ENCODE measurements at places on chromosomes 6 and 20. TPM values are rescaled to one million over a fixed set of nuclear protein-coding genes. Genes with fewer than 3 reads are reported as not detected.

GFRAL gene
- not detected for total RNA-seq

DNA sequence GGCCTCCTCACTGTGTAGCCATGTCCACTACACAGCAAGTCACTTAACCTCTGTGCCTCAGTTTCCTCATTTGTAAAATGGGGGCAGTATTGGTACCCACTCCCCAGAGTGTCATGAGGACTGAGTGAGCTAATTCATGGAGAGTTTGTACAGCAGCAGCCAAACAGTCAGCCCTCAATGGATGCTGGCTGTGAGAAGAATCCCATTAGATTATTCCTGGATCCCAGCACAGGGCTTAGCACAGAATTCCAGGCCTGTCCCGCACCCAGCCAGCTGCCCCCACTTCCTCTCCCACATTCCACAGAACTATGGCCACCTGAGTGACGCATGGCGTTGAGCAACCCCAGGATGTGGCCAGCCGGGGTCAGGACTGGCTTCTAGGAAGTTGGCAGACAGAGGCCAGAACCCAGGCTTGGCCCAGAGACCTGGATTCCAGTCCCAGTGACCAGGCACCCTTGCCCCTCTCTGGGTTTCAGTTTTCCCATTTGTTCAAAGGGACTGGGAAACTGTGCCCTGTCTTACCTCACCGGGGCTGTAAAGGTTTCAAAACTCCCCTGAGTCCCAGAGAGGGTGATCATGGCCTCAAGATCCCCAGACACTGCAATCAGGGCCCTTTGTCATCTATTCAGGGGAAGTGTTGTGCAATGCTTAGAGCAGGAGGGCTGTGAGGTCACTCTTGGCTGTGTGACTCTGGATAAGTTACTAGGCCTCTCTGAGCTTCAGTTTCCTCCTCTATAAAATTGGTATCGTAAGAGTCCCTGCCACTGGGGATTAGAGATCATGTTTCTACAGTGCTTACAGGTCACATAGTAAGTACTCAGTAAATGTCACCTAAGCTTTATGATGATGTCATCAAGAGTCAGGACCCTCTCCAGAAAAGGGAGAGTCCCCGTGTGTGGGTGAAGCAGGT, 3.0 kb upstream of the TGM2 start:
- DNase-seq, result peak; percentile 93

DNA sequence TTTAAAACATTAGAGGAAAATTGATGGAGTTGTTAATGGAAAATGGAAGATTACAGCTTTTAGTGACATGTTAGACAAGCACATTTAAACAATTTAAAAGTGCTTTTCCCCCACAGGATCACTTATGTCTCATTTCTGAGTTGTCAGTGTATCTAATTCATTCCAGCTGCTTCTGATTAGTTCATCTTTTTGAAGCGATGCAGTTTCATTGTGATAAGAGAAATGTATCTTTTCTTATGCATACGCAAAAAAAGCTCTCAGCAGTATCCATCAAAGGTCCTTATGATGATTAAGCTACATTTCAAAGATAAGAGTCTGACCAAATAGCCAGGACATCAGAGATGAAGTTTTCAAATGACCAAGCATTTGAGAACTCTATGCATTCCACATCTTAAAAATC, 572.6 kb upstream of the SYNCRIP start:
- DNase-seq, result no peak

DNA sequence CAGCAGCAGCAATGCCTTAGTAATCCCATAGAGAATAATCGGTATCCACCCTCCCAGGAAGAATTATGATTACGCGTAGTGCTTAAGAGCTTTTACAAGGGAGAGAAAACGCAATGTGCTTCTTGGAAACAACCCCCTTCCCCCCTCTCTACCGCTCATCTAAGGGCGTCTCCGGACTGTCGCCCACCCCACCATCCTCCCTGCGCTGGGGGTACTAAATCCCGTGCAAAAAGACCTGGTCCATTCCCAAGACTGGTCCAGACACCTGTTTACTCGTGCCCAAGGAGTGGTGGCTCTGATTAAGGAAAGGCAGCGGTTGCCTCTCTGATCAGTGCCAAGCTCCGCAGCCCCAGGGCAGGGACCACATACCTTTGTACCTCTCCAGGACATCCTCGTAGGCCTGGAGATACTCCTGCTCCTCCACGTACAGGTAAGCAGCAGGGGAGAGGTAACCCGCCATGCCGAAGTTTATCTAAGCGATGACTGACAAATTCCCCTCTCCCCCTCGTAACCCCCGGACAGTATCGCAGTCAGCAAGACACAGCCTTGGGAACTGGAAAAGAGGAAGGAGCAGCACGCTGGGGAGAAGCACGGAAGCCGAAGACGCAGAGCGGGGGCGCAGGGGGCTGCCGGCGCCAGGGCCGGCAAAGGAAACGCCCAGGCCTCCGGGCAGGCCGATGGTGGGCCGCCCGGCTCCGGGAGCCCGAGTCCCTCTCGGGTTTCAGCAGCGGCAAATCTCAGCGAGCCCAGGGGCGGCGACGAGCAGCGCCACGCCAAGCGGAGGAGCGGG, 112.0 kb upstream of the BEND6 start:
- peak; percentile 40 for DNase-seq

IL17F gene
- not detected for total RNA-seq

- no peak for DNase-seq
Observed at GRCh38 chr6:152977556-152977955, 5.3 kb downstream of the FBXO5 start.

- no peak for DNase-seq
Observed at GRCh38 chr6:4965562-4966389, 38.1 kb downstream of the RPP40 start.

- no peak for DNase-seq
Observed at GRCh38 chr6:159977255-159977903, 8.5 kb downstream of the IGF2R start.

DNA sequence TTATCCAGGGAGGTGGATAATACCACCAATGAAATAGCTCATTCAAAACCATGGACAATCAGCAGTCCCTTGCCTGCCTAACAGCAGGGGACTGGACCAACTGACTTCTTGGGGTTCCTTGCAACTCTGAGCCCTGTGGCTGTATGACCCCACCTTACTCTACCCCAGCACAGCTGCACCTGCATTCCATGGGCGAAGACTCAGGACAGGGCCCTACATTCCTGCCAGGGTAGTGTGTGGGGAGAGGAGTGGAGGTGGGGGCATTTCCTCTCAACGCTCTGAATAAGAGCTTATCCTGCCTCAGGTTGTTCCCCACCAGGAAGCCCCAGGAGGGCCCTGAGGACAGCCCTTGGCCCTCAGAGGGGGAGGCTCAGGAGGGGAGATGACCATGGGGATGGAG, 30.8 kb upstream of the HMGA1 start:
- DNase-seq, result no peak

HTR1B gene
- not detected for total RNA-seq

GRCh38 chr6:21609881-21610329, 16.4 kb downstream of the SOX4 start:
- DNase-seq, result no peak

- no peak for DNase-seq
Observed at GRCh38 chr6:8858854-8859331, 423.5 kb upstream of the SLC35B3 start.

- DNase-seq, result no peak
Observed at GRCh38 chr6:46979206-46979605, 57.5 kb upstream of the ADGRF5 start.

DNA sequence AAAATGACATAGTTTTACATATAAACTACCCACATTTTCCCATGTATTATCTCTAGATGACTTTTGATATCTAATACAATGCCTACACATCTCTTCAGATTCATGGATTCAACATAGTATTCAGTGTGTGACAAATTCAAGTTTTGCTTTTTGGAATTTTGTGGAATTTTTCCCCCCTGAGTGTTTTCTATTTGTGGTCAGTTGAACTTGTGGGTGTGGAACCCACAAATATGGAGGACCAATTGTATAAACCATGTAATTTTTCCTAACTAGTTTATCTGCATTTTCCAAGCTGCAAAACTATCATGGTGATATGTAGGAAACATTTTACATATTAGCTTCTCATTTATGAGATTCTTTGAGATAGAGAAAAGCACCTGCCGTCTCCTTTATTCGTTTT, 374.3 kb upstream of the SOX4 start:
- DNase-seq, result no peak

DNA sequence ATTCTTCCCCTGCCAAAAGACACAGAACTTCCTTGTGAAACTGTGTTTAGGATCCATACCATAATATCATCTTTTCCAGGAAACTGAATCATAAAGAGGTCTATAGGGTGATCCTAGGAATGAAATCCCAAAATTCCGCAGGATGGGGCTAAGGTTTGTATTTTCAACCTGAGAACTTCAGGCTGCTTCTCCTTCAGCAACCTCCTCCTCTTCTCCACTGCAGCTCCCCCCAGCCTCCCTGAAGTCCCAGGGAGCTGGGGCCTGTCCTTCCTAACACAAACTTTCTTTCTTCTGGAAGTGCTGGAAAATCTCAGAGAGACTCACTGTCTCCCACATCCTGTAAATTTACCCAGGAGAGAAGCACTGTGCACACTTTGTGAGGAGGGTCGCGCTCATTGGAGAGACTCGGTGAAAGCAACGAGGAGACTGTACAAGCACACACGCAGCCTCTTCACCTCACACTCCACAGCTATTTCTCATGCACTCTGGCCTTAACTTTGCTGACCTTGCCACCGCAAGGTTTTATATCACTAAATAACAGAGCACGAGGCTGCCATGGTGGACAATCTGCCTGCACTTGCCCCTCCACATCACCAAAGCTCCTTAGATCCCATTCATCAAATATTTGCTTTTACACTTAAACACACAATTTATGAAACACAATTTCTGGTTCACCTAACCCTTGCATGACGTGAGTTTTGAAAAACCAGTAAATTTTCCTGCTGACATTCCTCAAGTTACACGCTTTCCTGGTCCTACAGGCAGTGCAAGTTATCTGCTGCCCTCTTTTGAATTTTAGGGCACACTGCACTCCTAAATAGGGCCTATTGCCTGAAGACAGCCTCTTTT, 14.3 kb downstream of the ID4 start:
- DNase-seq, result peak; percentile 72

GRCh38 chr6:152204591-152204990, 397.1 kb downstream of the ESR1 start:
- no peak for DNase-seq

TRDN gene
- not detected for total RNA-seq

DNA sequence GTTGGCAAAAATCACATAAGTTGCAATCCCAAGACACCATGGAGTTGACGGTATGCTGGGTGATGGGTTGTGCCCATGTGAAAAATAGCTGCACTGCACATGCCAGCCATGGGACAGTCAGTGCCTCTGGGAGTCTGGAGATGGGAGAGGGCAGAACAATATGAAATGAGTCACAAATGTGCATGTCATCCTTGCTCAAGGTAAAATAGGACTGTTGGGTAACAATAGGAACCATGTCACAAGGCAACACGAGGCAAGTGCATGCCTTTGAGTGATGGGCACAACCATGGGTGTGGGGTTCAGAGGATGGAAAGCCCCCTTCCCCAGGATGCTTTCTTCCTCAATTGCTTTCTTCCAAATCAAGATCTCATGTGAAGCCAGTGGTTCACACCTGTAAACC, 70.5 kb upstream of the PIM1 start:
- no peak for DNase-seq

- no peak for DNase-seq
Observed at GRCh38 chr6:134909701-134910592, 40.0 kb downstream of the ALDH8A1 start.

DNA sequence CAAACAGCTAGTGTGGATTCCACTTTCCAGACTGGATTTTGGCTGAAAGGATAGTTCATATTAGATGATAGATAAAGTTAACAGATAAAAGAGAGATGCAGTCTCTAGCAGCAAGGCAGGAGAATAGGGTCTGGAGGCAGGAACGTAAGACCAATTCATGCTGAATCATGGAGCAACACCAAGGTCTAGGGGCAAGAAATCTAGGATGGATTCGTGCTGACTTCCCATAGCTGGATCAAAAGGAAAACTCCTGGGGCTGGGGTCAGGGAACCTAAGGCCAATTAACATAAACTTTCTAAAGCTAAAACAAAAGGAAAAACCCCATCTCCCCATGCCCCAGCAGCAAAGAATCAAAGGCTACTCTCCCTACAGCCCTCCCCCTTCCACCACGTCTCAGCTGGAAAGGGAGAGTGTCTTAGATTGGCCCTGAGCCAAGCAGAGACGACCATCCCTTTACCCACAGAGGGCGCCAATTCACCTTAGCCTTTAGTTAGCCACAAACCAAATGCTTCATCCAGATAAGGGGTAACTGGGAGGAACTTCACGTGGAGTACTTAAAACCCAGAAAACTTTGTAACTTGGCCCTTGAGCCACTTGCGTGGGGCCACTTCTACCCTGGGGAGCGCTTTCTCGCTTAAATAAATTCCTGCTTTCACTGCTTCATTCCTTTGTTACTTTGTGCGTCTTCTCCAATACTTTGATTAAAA, 7.6 kb downstream of the TREM1 start:
- DNase-seq, result peak; percentile 83

- no peak for DNase-seq
Observed at GRCh38 chr20:64109831-64110391, 2.5 kb upstream of the NPBWR2 start.

Measured in Calu3 (cell line).